ENCODE measurements at places on chromosomes 3 and 15.
A peak's percentile ranks its signal among the peaks of the same experiment; 100 is the strongest.

GRCh38 chr3:183515968-183516851, 39.3 kb downstream of the KLHL6 start:
- no peak for DNase-seq

DNA sequence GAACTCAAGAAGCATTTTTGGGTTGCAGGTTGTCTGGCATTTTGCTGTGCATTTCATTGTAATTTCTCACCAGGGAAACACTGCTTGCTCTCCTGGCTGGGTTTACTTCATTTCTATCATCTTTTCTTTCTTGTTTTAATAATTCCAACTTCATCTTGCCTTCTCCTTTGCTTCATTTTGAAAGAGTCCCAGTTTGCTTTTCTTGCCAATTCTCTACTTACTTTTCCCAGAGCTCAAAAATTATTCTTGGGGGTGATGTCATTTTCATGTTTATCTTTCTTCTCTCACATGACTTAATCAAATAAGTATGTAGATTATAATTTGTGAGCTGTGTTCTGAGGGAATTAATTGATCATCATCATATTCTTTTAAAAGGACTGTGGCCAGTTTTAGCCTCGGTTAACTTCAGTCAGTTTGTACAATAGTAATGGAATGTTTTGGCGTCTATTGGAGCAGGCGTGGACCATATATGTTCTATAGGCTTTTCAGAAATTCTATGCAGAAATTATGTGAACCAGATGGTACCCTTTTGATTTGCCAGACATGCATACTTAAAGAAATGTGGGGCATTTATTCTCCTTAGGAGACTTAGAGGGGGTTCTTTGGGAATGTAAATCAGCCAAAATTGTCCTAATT, 30.1 kb downstream of the SH3GL3 start:
- no peak for DNase-seq

DNA sequence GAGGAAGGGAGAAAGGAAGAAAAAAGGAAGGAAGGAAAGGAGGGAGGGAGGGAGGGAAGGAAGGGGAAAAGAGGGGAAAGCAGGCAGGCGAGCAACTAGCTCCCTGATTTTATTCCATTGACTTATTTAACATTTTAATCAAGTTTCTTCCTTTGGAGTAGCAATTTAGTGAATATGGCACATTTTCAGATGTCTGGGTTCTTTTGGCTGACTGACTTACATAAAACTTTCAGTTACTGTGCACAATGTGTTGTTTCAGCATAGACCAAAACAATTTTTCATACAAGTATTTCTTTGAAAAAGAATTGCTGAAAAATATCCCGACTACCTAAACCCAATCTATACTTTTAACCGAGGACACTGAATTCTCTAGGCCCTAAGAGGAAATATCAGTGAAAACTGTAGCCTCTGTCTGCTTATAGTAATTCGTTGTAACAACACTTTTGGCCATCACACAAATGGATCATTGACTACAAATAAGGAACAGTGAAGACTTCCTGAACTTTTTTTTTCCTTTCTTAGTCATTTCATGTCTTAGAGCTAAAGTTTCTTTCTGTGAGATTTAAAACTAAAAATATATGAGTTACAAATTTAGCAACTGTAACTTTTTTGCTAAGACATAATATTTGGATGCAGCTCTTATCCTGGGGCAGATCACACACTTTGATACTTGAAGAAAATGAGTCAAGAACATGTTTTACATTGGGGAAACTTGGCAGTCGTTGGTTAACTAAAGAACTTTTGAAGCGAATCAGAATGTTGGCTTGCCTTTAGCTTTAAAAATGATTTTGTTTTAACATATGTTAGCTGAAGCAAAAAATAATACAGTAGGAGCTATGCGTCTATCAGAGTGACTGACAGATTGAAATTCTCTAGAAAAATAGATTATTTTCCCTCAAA, 79.6 kb downstream of the SOX2 start:
- no peak for DNase-seq

GRCh38 chr3:14297784-14298236, 104.6 kb upstream of the SLC6A6 start:
- DNase-seq: no peak

DNA sequence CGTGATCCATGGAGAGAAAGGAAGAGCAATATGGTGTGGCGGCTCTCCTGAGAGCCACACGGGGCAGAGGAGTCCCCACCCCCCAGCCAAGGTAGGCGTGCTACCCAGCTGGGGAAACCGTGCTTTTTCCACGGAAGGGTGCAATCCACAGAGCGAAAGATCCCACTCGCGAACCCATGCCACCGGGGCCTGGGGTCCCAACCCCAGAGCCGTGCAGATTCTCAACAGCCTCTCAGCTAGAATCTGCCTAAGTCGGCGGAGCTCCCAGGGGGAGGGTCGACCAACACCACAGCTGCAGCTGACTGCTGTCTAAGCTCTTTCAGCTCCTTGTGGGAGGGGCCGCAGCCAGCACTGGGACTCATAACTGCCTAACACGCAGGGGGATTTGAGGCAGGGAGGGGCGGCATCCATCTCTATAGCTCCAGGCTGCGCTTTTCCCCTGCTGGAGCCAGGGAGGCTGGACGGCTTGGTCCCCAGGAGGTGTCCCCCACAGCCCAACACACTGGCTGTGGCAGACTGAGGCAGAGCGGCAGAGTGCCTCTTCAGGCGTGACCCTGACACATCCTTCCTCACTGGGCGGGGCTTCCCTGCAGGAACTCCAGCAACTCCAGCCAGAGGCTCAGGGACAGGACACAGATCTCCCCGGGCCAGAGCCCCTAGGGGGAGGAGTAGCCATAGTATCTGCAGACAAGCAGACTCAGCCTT, 107.6 kb upstream of the ZBTB20 start:
- DNase-seq: peak; percentile 2

DNA sequence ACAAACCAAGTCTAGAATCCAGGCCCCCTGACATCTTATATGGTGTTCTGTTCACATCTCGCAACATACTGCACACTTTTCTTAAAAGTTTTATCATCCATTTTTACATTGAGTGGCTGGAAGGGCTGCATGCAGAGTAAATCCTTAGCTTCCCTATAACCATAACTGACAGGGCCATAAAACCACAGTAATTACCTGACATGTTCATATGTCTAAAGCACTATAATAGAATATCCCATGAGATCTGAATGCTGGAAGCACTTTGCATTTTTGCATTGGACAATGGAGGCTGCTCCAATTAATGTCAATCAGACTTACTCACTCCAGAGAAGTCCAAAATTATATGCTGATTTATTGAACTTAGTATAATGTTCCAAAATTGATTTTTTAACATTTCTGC, 86.6 kb upstream of the HES1 start:
- DNase-seq: no peak

Data from renal cortical epithelial cell (primary cell).